CD8-positive, alpha-beta memory T cell (primary cell): ENCODE measurements at places on chromosomes 6 and 20. TPM values are rescaled to one million over a fixed set of nuclear protein-coding genes. Genes with fewer than 3 reads are reported as not detected.

GJA1 gene
- polyA plus RNA-seq: not detected

TFAP2A gene
- not detected for polyA plus RNA-seq

CLDN20 gene
- not detected for polyA plus RNA-seq

DEFB112 gene
- polyA plus RNA-seq: not detected

RIPPLY2 gene
- not detected for polyA plus RNA-seq

KCNG1 gene
- polyA plus RNA-seq: not detected

NKAIN2 gene
- polyA plus RNA-seq: not detected

CST7 gene
- polyA plus RNA-seq: 889 TPM

KIF25 gene
- polyA plus RNA-seq: not detected

FAXC gene
- polyA plus RNA-seq: not detected

MUC22 gene
- not detected for polyA plus RNA-seq

CALHM5 gene
- not detected for polyA plus RNA-seq

RIMS1 gene
- polyA plus RNA-seq: not detected

CCN2 gene
- not detected for polyA plus RNA-seq

C20orf144 gene
- not detected for polyA plus RNA-seq

PGBD1 gene
- polyA plus RNA-seq: 0.87 TPM

C4A gene
- polyA plus RNA-seq: 0.40 TPM

HLA-DMA gene
- polyA plus RNA-seq: 35.0 TPM

TCP1 gene
- 98.2 TPM for polyA plus RNA-seq

EYA2 gene
- not detected for polyA plus RNA-seq

DEFB124 gene
- polyA plus RNA-seq: not detected

CDSN gene
- polyA plus RNA-seq: not detected

CNKSR3 gene
- polyA plus RNA-seq: not detected

AVP gene
- polyA plus RNA-seq: not detected

HEY2 gene
- polyA plus RNA-seq: 0.20 TPM

CFAP61 gene
- not detected for polyA plus RNA-seq

CLPSL2 gene
- not detected for polyA plus RNA-seq

ELOVL4 gene
- 6.5 TPM for polyA plus RNA-seq

THEMIS gene
- 107 TPM for polyA plus RNA-seq

GPLD1 gene
- polyA plus RNA-seq: 0.46 TPM

ALDH8A1 gene
- polyA plus RNA-seq: 0.08 TPM

PROKR2 gene
- polyA plus RNA-seq: 0.94 TPM

ANGPT4 gene
- polyA plus RNA-seq: not detected

HUS1B gene
- polyA plus RNA-seq: 0.94 TPM

PLN gene
- polyA plus RNA-seq: 0.49 TPM

PIGT gene
- 96.4 TPM for polyA plus RNA-seq

TNFRSF21 gene
- polyA plus RNA-seq: 0.06 TPM

SPAG4 gene
- polyA plus RNA-seq: 1.1 TPM

MOG gene
- not detected for polyA plus RNA-seq

GPR6 gene
- not detected for polyA plus RNA-seq

PNLDC1 gene
- not detected for polyA plus RNA-seq

MUCL3 gene
- polyA plus RNA-seq: not detected

TPBG gene
- 2.0 TPM for polyA plus RNA-seq

HLA-DRA gene
- 41.3 TPM for polyA plus RNA-seq

AIF1 gene
- polyA plus RNA-seq: 33.2 TPM
